ENCODE measurements at places on chromosomes 7 and 10.

GRCh38 chr7:2792856-2793487 is 51.1 kb downstream of the GNA12 start:
- no peak for DNase-seq

- DNase-seq = no peak
These were observed 41.1 kb downstream of the GLRX3 start for GRCh38 chr10:130177250-130177649.

DNA sequence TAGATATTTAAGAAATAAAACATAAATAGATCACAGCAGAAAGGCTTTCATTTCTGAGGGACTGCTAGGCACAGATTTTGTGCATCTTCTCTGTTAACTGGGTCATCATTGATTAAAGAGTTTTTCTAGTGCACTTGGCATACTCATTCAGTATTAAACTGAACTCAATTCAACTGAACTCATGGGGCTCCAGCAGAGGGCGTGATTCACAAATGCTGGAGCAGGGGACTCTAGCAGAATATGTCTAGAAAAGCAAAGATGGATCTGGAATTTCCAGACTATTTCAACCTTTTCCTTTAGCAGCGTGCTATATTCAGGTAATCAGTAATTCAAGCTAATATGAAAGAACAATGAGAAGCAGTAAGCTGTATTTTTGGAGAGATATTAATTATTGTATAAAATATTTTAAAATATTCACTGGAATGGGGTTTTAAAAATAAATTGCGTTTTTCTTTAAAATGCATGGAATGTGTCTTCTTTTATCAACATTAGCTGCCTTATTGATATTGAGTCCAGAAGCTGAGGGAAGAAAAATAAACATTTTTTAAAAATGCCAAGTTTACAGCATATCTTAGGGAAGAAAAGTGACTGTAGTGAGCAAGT is 296.8 kb upstream of the CACNA2D1 start:
- no peak for DNase-seq

DNA sequence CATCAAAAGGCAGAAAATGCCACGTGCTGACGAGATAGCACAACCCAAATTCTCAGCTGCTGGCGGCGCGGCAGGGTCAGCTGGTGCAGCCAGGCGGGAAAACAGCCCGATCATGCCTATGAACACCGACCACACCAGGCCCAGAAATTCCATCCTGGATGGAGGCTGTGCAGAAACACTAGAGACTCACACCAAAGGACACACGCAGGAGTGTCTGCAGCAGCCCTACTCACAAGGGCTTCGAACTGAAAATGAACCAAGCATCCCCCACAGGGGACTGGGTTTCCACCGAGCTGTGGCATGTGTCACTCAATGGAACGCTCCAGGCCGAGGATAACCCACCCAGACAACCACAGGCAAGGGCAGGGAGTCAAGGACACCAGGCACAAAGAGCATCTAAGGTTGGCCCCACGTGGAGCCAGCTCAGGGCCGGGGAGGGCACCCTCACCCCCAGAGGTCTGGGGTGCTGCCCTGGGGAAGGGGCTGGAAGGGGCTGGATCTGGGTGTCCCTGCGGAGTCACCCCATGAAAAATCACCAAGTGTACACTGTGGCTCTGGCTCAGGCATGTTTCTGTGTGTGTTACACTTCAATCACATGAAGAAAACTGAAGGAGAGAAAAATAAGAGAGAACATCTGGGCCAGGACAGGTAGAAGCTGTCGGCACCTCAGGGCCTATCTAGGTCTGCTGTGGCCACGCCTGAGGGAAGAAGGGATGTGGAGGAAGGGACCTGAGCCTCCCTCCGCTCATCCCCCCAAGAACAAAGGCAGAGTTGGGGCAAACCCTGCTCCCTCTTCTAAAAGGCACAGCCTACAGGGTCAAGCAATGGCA is 33.0 kb downstream of the RASGEF1A start:
- no peak for DNase-seq

- no peak for DNase-seq
These were observed 96.5 kb downstream of the DIP2C start for GRCh38 chr10:593016-593415.

DNA sequence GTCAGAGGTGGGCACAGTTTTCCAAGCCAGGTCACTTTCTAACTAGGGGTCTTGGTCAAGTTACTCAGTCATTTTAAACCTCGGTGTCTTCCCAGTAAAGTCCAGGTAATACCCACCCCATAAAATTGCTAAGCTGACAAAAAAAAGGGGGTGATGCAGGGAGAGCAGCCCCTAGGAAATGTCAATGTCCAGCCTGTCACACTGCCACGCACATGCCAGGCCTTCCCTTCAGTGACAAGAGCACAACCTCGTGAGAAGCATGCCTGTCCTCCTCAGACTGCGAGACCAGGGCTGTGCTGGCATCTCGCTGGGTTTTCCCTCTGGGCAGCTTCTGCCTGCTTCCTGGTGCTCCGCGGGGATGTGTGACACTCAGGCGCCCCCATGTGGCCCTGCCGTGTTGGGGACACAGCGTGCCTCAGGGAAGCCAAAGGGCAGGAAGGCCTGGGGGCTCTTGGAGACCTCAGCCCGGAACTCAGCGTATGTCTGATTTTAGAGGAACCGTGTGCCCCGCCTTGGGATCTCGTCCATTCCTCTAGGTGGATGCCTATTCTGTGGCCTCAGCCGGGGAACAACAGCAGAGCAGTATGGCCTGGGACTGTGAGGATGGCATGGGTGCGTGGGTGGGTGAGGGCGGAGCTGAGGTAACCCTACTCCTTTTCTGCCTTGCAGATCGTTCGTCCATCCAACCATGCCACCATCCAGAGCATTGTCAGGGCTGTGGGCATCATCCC is 10.2 kb upstream of the GDF2 start:
- DNase-seq = peak; percentile 88

- no peak for DNase-seq
These were observed 77.5 kb upstream of the CACUL1 start for GRCh38 chr10:118832241-118832651.

- peak; percentile 1 for DNase-seq
These were observed 35.5 kb downstream of the GPRIN2 start for GRCh38 chr10:46520941-46521340.

GRCh38 chr10:70060389-70060788 is 7.7 kb downstream of the MACROH2A2 start:
- no peak for DNase-seq

- DNase-seq = no peak
These were observed 866.3 kb downstream of the CCSER2 start for GRCh38 chr10:85194706-85195105.

DNA sequence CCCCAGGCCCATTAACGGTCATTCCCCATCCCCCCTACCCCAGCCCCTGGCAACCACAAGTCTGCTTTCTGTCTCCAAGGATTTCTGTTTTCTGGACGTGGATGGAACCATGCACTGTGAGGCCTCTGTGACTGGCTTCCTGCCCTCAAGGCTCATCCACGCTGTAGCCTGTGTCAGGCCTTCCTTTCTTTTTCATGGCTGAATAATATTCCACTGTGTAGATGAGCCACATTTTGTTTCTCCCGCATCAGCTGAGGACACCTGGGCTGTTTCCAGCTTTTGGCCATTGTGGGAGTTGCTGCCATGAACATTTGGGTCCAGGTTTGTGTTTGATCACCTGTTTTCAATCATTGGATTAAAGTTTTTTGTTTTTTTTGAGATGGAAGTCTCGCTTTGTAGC is 50.0 kb downstream of the UNCX start:
- no peak for DNase-seq

DNA sequence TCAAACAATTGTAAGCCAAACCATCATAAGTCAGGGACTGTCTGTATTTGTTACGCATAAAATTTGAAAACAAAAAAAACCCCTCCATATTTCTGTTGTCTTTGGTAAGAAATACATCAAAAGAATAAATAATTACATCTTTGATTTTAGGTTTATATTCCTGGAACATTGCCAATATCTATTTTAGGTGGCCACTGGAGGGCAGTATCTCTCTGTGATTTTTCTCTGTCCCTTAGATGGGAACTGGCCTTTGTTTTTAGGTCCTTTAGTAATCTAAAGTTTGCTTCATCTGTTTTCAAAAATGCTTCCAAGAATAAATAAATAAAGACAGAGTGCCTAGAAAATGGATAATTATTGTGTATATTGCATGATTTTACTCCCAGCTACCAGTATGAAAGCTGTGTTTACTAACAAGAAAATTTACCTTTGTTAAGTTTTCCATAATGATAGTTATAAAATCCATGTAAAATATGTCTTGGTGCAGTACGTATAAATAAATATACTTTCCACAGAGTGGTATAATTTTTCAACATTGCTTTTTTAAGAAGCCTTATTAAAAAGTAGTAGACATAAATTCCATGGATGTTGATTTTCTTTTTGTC is 64.2 kb downstream of the PHYHIPL start:
- no peak for DNase-seq

GRCh38 chr7:140672382-140673062 is at the start of gene ADCK2:
Gene ADCK2, plus strand, starts transcription at chr7:140672945. Its CDS starts 386 bp downstream, at chr7:140673331.
- DNase-seq = peak; percentile 52

DNA sequence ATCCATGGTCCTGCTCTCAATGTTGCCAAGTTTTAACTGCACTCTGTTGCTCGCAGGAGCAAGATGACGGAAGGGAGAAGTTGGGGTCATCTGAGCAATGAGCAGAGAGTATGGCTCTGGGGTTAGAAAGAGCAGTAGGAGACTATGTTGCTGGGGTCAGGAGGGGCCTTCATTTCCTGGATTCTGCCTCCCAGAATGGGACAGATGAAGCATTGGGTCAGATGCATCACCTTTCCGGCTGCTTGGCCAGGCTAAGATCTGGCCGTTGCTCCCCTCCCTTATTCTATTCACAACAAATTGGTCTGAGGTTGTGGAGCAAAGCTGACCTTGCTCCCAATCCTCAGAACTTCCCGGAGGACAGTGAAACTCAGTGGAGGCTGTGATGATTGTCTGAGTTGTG is 22.4 kb downstream of the STMP1 start:
- no peak for DNase-seq

- no peak for DNase-seq
These were observed 592.7 kb upstream of the GALNT17 start for GRCh38 chr7:70539205-70539604.

GRCh38 chr7:142597547-142597946 is 151.7 kb upstream of the PRSS1 start:
- DNase-seq = no peak

DNA sequence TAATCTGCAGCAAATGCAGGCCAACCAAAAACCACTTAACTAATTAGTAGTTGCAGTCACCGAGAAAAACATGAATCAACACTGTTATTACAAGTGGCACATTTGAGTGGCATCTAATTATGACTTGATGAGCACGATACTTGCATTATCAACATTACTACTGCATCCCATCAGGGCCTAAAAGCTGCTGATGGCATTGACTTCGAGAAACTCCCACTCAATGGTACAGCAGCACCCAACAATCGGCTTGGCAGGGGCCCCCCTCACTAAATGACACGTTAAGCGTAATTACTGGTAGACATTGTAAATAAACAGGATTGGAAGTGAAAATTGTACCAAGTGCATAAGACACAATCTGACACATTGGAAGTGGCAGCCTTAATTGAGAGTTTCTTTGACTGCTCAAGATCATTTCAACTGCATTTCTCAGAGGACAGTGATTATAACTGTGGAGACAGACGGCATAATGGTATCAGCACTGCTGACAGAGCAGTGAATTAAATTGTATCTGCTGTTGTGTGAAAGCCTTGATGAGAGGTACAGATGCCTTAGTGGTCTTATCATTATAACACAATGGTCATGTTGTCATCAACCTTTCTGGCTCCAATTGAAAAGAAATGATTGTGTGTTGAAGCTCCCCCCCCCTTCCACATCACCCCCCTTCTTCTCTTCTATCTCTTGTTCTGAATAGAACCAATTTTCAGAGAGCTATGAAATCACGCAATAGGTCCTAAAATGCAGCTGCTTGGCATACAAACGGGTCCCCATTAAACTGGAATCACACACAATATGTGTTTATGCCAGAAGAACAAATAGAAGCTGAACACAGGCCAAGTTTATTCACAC is 43.4 kb downstream of the SHTN1 start:
- DNase-seq = no peak

DNA sequence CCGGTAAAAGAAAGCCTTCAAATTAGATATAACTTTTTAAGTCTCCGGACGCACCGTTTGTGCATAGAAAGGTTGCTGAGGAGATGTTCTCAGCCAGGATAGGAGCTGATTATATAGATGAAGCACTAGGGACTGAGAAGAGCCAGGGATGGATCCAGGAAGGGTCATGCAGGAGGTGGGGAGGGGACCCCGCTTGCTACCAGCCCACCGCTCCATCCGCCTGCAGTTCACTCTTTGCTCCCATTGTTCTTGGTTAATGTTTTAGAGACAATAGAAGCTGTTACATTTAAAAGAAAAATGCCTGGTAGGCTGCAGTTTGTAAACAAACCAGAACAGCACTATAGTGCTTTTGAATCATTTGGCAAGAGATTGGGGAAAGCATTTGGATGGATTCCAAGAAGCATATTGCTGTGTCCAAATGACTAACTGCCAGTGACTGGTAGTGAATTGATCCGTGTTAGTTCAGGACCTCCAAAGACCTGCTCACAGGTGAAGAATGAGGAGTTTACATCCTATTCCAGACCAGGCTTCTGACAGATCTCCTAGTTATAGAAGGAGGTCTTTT is 175.9 kb upstream of the TAC1 start:
- DNase-seq = no peak

DNA sequence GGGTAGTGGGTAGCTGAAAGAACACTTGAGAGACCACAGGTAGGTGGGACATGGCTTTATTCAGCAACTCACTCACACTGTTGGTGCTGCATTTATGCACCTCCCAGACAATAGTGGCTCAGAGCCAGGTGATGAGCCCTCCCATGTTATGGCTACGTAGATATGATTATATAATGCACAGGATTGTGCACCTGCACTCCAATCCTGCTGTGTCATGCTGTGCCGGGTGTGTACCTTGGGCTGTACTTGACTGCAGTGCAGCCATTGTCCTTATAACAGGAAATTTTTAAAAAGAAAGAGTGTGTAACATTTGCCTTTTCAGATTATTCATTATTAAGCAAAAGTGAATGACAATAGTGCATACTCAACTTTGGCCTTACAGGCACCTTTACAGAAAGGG is 366.1 kb upstream of the BMPER start:
- no peak for DNase-seq

- no peak for DNase-seq
These were observed 3.5 kb upstream of the GRID1 start for GRCh38 chr10:86370006-86370585.

DNA sequence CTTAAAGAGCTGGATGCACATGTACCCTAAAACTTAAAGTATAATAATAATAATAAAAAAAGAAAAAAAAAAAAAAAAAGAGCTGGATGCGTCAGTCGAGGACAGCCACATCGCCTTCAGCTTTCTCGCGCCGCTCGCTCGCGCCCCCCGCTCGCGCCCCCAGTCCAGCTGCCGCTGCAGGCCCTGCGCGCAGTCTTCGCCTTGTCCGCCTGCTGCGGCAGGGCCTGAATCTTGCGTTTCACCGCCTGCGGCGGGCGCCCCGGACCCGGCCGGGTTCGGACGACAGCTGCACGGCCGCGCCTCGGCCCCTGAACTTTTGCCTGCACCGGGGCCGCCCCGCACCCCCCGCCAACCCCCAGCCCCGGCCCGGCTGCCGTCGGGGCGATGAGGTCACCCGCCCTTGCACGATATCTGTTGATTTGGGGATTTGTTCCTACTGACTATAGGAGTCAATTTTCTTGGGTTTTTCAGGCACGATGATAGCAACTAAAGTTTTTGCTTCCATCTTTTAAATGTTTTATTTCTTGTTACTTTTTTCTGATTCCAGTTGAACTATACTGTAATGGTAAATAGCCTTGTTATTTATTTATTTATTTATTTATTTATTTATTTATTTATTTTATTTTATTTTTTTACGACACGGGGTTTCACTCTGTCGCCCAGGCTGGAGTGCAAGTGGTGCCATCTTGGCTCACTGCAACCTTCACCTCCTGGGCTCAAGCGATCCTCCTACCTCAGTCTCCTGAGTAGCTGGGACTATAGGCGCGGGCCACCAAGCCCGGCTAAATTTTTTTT is 33.5 kb upstream of the CPN1 start:
- no peak for DNase-seq
